Colonic mucosa (tissue), 4 donors: ENCODE measurements at places on chromosomes 7 and 10. TPM values are rescaled to one million over a fixed set of nuclear protein-coding genes. Genes with fewer than 3 reads are reported as not detected.

Gene SMKR1
- 0.32 TPM for total RNA-seq

Gene RET
- 3.3 TPM for total RNA-seq

Gene SLC26A3
- total RNA-seq, result 1,169 TPM

Gene CARD11
- total RNA-seq, result 5.0 TPM
